Stimulated activated CD4-positive, alpha-beta T cell treated with anti-CD3 and anti-CD28 coated beads, Interleukin-4, amount 100 ng/mL, for 48 hours (primary cell): ENCODE measurements at places on chromosomes 5 and 9.

- no peak for DNase-seq
Observed at GRCh38 chr9:35164711-35165110, 2.9 kb downstream of the UNC13B start.

GRCh38 chr5:958701-959571 is 49.7 kb upstream of the NKD2 start:
- DNase-seq: no peak

DNA sequence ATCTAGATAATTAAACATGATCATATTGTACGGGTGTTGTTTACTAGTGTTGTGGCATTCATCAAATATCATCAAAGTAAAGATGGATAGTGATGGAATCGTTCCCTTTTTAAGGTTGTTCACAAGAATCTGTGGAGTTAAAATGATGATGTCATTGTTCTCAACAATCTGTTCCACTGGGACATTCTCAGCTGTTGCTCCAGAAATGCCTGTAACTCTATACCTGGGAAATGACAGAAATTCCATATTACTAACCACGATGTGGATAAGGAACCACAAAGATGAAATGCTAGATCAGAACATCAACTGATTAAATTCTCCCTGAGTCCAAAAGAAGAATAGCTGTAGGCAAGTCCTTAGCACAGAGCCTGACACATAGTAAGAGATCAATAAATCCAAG is 38.0 kb downstream of the RIGI start:
- no peak for DNase-seq

- DNase-seq: no peak
Observed at GRCh38 chr9:86483496-86483895, 129.3 kb upstream of the TUT7 start.

- no peak for DNase-seq
Observed at GRCh38 chr5:90871391-90871991, 312.9 kb downstream of the ADGRV1 start.

GRCh38 chr5:60469286-60469685 is 230.7 kb downstream of the DEPDC1B start:
- DNase-seq: no peak

DNA sequence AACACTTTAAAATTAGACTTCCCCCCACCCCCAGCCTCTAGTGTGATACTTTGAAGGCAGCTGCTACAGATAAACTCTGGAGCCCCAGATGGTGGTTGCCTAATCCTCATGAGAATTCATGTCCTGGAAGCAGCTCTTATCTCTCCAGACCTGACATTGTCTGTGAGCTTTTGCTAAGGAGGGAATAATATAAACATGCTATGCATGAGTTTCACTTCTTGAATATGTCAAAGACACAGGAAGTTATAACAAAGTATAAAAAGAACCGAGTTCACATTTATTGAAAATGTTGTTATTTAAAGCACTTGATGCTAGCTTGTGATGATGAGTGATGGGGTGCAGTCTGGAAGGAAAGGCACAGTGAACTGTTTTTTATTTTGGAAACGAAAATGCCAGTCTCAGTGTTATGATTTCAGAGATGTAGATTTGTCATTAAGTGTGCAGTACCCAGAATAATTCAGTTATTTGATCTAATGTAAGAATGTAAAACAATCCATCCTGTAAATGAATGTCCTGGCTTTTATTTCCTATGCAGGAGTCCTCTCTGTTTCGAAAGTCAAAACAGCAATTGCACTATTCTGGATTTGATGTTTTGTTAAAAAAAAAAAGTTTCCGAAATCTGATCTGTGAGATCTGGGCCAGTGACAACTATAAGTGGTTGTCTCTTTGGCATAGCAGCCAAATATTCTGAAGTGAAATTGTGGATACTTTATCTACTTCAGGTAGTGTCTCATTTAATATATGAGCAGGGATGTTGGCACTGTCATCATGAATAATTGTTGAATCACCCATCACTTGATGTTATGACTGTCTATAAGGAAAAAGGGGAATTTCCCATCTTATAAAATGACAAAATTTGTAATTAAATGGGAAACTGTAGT is 77.0 kb downstream of the ZCCHC7 start:
- DNase-seq: no peak

- no peak for DNase-seq
Observed at GRCh38 chr5:95728494-95729114, 2.5 kb upstream of the RHOBTB3 start.

DNA sequence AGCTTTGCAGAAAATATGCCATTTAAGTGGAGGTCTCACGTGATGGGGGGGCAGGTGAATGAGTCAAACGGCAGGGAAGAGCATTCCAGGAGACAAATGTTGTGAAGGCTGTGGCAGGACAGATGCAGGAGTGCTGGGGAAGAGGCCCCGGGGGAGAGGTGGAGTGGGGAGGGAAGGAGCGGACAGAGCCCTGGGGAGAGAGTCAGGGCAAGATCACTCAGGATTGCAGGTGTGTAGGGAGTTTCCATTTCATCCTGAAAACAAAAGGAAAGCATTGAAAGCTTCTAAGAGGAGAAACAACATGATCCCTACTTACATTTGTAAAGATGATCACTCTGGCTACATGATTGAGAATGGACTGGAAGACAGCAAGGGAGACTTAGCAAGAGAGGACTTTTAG is 323.3 kb downstream of the ASTN2 start:
- DNase-seq: no peak

- DNase-seq: no peak
Observed at GRCh38 chr9:5596173-5596572, 32.7 kb upstream of the RIC1 start.

GRCh38 chr5:153569036-153569435 is 78.6 kb downstream of the GRIA1 start:
- no peak for DNase-seq

DNA sequence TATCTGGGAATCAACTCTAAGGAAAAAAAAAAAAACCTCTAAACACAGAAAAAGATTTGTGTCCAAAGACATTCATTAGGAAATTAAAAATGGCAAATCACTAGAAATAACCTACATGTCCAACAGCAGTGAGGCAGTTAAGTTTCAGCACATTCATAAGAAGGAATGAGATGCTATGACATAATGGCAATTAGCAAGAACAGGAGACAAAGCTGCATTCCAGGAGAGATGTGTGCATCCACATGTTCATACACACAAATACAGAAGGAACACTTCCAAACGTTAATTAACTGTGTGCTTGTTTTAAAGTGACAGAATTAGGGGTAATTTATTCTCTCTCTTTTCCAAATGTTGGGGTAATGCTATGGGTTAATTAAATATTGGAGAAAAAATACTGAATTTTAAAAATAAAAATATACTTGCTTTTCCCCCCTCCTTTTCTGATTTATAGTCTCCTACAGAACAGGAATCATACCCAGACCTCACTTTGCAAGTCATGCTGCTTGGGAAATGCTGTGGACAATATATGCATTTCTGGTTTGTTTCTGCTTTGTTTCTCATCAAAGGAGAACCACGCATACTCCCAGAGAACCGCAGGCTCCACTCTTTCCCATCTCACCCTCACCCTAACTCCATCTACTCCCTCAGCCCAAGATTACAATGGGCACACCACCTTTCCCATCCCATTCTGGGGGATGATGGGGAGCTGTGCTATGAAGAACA is 114.1 kb downstream of the CDK5RAP2 start:
- no peak for DNase-seq

GRCh38 chr5:138568061-138568824 is 7.0 kb downstream of the HSPA9 start:
- DNase-seq: no peak

GRCh38 chr5:80191991-80192398 is 63.9 kb downstream of the SERINC5 start:
- DNase-seq: no peak

- DNase-seq: no peak
Observed at GRCh38 chr9:88990729-88991065, 571 bp upstream of the S1PR3 start.

GRCh38 chr9:21082671-21083070 is 4.9 kb upstream of the IFNB1 start:
- no peak for DNase-seq

DNA sequence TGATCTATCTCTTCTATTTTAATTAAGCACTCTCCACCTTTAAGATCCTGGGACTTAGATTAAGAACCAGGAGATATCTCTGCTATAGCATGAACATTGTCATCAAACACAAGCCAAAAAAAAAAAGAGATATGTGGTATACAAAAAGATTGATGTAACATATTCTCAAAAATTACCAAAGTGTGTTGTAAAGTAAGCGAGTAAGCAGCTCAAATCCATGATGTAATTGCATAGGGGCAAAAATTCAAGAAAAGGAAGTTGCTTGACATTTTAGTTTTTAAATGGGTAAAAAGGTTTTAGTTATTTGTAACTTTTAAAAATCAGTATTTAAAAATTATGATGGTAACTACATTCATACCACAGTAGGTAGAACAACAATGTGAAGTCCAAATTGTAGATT is 40.7 kb downstream of the CNTRL start:
- no peak for DNase-seq

- no peak for DNase-seq
Observed at GRCh38 chr9:73133022-73133651, 18.5 kb upstream of the ANXA1 start.

DNA sequence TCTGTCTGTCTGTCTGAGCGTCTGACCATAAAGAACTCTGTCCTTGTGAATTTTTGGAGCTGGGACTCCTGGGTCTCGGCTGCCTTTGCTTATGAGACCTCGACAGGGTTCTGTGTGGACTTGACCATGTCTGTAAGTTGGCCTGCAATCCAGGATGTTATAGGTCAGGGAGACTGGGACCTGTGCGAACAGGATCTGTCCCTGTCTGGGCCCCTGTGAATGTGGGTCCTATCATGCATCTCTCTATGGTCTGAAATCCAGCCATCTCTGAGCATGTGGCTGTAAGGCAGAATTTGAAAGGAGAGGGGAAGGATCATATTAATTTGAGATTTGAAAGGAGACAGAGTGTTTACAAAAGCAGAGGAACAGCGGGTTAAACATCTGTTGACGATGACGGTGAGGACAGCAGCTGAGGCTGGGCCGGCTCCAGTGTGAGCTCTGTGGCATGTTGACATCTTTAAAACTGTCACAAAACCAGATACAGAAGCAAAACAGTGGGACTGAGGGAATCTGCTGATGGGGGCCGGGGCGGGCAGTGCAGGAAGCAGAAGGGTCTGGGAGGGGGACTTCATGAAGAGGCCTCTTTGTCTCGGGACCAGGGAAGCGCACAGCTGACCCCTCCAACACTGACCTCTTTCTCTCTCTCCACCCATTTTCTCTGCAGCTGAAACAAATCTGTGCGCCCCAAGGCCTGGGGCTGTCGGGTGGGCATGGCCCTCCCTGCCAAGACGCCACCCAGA is 19.1 kb upstream of the MVB12B start:
- DNase-seq: no peak

DNA sequence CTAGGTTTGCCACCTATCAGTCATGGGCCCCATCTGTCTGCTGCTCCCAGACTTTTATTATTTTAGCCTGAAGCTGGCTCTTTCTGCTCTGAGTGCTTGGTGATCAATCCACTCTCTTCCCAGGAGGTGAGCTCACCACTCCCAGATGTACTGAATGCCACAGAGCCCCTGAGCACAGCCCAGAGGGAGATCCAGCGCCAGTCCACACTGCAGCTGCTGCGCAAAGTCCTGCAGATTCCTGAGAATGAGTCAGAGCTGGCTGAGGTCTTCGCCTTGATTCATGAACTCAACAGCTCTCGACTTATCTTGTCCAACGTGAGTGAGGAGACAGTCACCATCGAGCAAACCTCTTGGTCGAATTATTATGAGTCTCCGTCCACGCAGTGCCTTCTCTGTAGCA is 36.0 kb downstream of the HMGXB3 start:
- DNase-seq: no peak

GRCh38 chr5:74083096-74083791 is 457.2 kb downstream of the ARHGEF28 start:
- DNase-seq: no peak

GRCh38 chr9:133119103-133119845 is 1.8 kb downstream of the RALGDS start:
- no peak for DNase-seq

GRCh38 chr5:139650031-139650688 is 2.0 kb downstream of the CXXC5 start:
- no peak for DNase-seq

- no peak for DNase-seq
Observed at GRCh38 chr5:147452165-147452811, 57.6 kb downstream of the DPYSL3 start.

- DNase-seq: no peak
Observed at GRCh38 chr5:172412724-172413286, 41.5 kb downstream of the SH3PXD2B start.

DNA sequence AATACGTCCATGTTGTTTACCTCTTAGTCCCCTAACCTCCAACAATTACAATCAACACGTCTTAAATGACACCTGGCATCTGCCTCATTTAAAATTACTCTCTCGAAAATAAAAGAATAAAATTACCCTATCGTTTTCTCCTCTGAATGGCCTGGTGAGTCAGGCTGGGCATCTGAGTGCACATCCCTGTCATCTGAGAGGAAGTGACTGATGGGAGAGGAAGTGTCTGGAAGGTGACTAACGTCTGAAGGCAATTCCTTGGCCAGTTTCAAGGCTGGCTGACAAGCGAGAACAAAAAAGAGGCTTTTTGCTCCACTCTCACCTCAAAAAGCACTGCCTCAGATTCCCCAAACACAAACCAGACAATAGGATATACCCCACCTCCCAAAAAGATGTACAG is 57.7 kb downstream of the MAPKAP1 start:
- no peak for DNase-seq

DNA sequence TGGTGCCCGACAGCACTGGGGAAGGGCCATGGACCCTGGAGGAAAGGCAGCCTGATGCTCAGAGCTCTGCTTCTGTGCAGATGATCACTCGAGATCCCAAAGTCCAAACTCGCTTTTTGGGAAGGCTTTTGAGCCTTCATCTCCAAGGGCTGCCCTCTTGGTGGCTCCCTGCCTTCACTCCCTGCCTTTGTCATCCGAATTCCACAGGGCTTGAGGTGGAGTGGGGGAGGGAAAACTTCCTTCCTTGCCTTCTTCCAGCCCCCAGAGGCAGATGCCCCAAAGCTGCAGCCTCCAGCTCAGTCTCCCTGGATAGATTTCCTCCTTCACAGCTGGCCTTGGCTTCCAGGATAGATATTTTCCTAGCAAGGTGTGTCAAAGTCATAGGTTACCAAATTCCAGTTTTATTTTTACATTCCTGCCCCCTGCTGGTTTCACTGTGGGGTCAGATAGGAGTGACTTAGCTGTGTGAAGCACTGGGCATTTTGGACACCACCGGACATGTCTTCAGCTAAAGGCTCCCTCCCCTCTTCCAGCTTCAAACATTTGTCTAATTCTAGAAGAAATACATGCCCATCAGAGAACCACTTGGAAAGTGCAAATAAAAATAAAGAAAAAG is 268.2 kb downstream of the HSPA4 start:
- DNase-seq: no peak

DNA sequence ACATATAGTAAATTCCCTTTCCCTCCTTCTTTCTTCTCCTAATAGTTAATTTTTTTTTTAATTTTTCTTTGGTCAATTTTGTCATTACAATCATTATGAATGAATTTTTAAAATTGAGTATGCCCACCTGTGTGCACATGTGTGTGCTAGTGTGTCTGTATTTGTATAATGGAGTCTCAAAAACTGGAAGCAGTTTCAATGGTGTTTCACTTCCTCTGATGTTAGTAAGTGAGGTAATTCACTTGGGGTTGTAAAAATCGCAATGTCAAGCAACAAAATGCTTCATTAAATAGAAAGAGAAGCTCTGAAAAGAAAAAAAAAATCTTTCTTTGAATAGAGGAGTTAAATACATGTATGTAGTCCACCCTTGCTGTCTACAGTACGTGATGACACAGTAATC is 1467.6 kb upstream of the NUDT12 start:
- no peak for DNase-seq
